Skeletal muscle cell (primary cell): ENCODE measurements at places on chromosomes 13 and 19.

DNA sequence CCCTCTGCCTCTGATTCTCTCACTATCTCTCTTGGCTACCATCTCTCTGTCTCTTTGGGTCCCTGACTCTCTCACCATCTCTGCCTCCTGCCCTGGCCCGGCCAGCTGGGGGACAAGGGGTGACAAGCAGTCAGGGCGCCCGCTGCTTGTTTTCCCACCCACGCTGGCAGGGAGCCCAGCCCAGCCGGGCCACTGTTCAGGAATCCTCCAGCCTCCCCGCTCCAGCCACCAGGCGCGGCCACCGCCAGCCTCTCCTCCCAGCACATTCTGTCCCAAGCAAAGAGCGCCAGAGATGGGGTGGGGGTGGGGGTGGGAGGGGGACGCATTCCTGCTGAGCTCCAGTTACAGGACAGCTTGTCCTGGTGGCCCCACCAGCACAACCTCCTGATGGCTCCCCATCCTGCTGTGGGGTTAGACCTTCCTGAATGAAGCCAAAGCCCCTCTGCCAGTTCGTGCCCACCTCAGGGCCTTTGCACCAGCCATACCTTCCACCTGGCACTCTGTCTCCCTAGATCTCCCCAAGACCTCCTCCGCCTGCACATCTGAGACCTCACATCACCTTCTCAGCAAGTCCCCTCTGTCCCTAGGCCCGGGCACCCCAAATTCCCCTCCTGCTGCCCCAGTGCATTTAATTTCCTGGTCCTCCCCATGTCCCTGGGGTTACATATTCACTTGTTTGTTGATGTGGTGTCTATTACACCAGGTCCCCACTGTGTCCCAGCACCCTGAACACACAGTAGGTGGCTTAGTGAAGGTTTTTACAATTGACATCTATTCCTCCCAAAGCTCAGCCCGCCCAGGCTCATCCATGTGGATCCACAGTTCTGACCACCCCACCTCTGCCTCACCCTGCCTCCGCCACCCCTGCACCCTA, 12.5 kb downstream of the ARRDC2 start:
- peak; percentile 59 for DNase-seq

DNA sequence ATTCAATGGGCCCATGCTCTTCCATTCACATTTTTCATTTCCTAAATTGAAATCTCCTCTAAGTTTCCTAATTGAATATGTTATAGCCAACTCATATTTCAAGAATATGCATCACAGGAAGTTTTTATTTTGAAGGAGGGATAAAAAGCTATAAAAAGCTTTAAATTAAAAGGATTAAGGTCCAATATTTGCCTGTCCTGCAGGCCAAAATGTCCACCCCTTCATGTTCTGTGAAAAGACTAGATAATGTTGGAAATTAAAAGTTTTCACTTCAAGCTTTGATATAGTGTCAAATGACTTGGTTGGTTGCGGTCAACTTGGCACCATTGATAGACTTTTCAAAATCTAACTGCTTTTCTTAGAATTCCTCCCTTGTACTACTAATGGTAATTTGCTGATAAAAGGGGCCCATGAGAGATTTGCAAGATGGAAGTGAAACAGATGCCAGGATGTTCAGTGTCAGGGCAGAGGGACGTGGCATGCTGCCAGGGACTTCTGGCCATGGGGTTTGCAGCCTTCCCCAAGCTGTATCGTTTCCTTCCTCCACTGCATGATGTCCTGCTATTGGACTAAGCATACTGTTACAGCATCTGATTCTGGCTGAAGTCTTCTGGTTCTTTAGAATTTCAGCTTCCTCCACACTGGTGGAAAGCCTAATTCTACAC, 547.3 kb upstream of the MIR17HG start:
- no peak for DNase-seq

- DNase-seq = no peak
Observed at GRCh38 chr19:49106648-49107135, 7.5 kb upstream of the LIN7B start.

DNA sequence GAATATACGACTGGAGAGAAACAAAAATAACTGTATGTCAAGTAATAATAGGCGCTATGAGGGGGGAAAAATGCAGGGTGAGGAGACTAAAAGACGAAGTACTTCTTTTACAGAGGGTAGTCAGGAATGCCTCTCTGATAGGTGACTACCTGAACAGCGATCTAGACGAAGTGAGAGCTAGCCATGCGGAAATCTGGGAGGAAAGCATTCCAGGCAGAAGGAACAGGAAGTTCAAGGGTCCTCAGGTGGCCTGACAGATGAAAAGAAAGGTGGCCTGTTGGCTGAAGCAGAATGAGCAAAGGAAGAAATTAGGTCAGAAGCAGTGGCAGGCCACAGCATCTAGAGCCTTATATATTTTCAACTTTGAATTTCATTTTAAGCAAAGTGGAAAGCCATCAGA, 13.3 kb downstream of the ZDHHC20 start:
- DNase-seq = no peak

DNA sequence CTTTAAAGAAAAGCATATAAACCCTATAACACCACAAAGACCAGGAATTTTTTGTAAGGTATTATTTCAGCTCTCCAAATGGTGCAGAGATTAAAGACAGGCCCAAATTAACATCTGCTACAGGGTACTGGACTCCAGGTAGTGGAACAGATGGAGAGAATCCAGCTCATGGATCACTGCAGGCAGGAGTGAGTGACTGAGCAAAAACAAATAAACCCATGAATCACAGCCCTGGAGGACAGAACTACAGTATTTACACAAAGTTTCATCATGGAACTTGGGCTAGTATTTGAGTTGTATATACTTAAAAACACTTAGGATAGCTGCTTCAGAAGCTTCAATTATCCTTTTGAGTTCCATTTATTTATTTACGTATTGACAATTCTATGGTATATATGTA, 132.8 kb upstream of the SPRY2 start:
- peak; percentile 76 for DNase-seq

- no peak for DNase-seq
Observed at GRCh38 chr19:29724102-29724641, 9.1 kb upstream of the C19orf12 start.

GRCh38 chr13:109345433-109345941, 440.9 kb downstream of the IRS2 start:
- peak; percentile 57 for DNase-seq

GRCh38 chr13:34730961-34731360, 211.1 kb upstream of the NBEA start:
- no peak for DNase-seq
